ENCODE measurements at places on chromosomes 5 and 9. TPM values are rescaled to one million over a fixed set of nuclear protein-coding genes. Genes with fewer than 3 reads are reported as not detected.

The FBN2 gene
- under 0.01 TPM for total RNA-seq

The TMOD1 gene
- 4.4 TPM for total RNA-seq

GRCh38 chr5:35035271-35035670, 12.5 kb downstream of the AGXT2 start:
- peaks cover 4% of the 10 kb centered on the region for H3K4me1 ChIP-seq
- H3K4me3 ChIP-seq, result no peak overlapping the region
- no peaks in the 10 kb centered on the region for H3K27me3 ChIP-seq
- no peaks in the 10 kb centered on the region for H3K36me3 ChIP-seq
- no peak overlapping the region for H3K27ac ChIP-seq

DNA sequence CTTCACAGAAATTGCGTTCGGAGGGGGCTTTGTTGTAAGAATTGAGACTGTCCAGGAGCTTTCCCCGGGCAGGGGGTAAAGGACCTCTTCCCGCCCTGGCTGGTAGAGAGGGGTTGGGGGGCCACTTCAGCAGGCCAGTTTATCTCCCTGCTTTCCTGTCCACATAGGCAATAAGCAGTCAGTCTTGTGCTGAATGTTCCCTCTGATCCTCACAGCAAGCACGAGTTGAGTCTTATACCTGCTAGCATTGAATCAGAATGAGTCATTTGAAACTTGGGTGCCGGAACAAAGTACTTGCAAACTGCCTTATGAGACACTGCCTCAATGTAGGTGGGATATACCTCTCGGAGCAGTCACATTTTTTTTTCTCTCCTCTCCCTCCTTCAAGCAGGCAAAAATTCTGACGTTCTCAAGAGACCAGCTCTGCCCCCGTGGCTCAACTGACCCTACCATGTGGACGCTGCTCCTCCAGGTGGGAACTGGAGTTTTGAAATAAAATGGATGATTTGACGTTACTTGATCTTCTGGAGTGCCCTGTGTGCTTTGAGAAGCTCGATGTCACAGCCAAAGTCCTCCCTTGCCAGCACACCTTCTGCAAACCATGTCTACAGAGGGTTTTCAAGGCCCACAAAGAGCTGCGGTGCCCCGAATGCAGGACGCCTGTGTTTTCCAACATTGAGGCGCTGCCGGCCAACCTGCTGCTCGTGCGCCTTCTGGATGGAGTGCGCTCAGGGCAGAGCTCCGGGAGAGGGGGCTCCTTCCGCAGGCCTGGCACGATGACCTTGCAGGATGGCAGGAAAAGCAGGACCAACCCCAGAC, 1.3 kb downstream of the SH3RF2 start:
- H3K4me3 ChIP-seq, result peak overlapping the region; percentile 46
- peak; percentile 50 for DNase-seq
- no peaks in the 10 kb centered on the region for H3K36me3 ChIP-seq
- no peak overlapping the region for H3K27ac ChIP-seq
- no peaks in the 10 kb centered on the region for H3K27me3 ChIP-seq
- peaks cover 7% of the 10 kb centered on the region for H3K4me1 ChIP-seq

DNA sequence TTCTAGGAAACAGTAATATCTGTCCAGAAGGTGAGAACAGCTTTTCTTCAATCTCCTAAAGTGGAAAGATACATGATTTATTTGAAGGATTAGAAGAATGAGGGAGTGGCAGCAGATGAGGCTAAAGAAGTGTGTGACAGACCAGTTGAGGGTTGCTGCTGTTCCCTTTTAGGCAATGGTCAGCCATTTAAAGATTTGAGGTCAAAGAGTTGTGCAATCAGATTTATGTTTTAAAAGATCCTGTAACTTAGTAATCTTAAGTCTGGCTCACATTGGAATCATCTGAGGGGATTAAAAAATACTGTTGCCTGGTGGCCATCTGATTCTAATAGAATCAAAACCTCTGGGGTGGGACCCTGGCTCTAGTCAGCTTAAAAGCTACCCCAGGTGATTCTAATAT, 4.3 kb upstream of the SGCD start:
- no peaks in the 10 kb centered on the region for H3K27me3 ChIP-seq
- no peak for DNase-seq

The FGF10 gene
- 1.1 TPM for total RNA-seq

The STPG3 gene
- total RNA-seq, result not detected

DNA sequence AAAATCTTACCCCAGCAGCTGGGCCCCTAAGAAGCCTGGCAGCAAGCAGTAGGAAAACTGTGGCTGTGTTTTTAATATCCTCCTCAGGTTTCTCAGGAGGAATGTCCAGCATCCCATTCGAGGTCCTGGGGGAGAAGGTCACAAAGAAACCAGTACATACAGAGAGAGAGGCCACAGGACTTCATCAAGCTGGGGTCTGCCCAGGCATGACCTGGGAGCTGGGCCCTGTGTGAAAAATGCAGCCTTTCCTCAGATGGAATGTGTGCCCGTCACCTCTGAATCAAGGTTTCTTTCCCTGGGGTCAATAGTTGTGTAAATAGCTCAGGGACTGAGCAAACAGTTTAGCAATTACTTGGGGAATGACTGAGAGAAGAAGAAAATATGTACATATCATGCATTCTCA, 33.9 kb upstream of the RAD23B start:
- no peak for DNase-seq
- peaks cover 6% of the 10 kb centered on the region for H3K4me1 ChIP-seq
- no peaks in the 10 kb centered on the region for H3K27me3 ChIP-seq
- no peaks in the 10 kb centered on the region for H3K36me3 ChIP-seq
- no peak overlapping the region for H3K27ac ChIP-seq

DNA sequence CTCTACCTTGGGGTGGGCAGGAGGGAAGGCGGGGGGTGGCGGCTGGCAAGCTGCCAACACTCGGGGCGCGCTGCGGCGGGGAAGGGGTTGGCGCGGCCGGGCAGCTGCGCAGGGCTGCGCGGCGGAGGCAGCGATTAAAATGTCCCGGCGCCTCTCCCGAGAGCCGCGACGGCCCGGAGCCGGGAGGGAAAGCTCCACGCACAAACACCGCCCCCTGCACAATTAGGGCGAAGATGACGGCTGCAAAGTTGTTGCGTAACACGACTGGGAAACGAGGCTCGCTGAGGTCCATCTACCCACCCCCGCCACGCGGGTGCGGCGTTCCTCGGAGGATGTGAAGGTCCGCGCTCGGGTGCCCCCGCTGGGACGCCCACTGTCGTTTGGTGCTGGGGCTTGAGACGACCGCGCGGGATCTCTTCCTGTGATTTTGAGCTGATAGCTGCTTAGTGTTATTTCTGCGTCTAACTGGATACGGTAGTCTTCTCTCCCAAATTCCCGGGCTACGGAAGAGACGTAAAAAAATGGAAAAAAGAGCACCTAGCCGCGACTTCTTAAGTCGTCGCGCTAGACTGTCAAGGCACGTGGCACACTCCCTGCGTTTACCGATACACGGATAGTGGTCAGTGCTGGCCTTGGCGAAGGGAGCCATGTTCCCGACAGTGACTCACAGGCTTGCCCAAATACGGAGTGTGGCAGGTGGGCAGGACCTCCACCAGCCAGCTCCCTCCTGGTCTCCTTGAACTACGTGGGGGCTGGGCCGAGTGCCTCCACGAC, 958 bp upstream of the NFIL3 start:
- H3K27ac ChIP-seq, result peak overlapping the region; percentile 99
- H3K36me3 ChIP-seq, result no peaks in the 10 kb centered on the region
- no peaks in the 10 kb centered on the region for H3K27me3 ChIP-seq
- peaks cover 36% of the 10 kb centered on the region for H3K4me1 ChIP-seq
- peak; percentile 94 for DNase-seq

GRCh38 chr5:119532637-119533036, 80.3 kb downstream of the HSD17B4 start:
- no peak overlapping the region for H3K4me3 ChIP-seq
- DNase-seq, result no peak
